ENCODE measurements at places on chromosomes 16 and 17.

DNA sequence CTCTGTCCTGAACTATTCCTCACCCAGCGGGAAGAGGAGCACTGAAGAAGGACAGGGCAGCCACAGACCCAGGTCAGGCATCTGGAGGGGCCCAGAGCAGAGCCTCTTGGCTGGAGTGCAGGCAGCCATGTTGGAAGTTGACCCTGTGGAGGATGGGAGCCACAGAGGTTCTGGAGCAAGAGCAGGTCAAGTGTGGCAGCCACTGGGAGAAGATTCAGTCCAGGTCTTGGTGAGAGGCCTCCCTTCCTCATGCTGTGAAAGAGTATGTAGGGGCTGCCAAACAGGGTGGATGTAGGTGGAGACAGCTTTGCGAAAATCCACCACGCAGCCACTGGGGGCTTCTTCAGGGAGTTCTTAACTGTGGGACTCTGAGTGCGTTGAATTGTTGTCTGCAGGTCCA is 590 bp upstream of the CD79B start:
- no peak for DNase-seq

DNA sequence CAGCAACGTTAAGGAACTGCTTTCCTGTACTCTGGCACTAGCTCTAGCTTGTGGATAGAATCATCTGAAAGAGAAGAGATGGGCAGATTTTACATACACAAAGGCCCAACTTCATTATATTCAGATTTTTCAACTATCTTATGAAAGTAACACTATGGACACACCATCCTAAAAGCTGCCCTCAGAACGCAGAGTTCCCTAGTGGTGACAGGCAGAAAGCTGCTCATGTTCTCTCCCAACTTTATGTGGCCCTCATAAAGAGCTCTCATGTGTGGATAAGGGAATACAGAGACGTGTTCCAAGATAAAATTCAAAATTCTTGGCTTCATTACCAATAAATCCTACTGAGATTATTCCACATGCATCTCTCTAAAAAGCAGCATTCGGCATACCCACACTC is 1.5 kb downstream of the CFAP20 start:
- no peak for DNase-seq

DNA sequence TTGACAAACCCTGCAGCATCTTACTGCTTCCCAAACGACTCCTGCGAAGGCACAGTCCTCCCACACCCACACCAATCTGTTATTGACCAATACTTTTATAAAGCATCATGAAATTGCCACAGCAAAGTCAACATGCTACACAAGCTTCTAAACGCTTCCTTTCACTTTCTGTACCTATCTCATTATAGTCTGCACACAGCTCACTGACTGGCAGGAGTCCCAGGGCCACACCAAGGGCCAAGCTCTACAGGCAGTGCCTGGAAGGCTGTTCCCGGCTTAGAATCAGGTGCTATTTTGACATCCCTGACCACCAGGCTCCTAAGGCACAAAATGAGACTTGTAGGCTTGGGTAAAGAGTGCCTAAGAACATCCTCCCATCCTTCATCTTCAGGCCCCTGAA is 39.5 kb downstream of the USP7 start:
- no peak for DNase-seq

GRCh38 chr16:49800876-49801275 is 55.0 kb downstream of the ZNF423 start:
- no peak for DNase-seq

DNA sequence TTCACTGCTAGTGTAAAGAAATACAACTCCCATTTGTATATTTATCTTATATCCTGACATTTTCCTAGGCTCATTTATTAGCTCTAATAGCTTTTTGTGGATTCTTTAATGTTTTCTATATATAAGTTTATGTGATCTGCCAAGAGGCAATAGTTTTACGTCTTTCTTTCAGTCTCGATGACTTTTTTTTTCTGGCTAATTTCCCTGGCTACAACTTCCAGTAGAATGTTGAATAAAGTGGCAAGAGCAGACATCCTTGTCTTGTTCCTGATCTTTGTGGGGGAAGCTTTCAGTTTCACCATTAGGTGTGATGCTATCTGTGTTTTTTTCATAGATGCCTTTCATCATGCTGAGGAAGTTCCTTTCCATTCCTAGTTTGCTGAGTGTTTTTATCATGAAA is 43.9 kb upstream of the ABCA3 start:
- no peak for DNase-seq

- DNase-seq = no peak
Observed at GRCh38 chr16:51540259-51540658, 389.2 kb upstream of the SALL1 start.

GRCh38 chr16:66845791-66846221 is 1.6 kb downstream of the CA7 start:
- no peak for DNase-seq

DNA sequence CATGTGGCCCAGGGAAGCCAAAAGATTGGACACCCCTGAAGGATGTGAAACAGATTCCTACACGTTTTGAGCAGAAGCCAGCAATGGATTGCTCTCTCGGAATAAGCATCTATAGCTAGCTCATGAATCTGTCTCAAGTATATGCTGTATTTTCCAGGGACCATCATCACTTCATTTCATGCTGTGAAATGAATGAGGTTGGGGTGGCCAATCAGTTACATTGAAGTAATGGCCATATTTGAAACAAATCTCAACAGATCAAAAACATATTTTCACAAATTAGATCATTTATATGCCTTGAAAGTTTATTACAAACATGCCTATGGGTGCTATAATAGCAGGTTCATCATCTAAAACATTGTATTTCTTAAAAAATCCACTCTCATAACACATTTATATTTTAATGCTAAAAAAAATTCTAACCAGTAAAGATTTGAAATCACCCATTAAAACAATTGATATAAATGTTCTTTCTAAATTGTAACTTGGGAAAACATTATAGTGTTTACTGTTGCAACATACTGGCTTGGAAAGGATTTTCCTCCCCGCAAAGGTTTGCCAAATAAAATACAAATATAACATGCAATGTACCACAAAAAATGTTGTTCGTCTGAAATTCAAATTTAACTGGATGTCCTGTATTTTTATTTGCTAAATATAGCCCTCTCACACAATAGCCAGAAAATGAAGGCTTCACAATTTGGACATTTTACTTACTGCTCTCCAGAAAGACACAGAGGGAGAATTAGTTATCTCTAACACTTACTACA is 743.6 kb downstream of the KCNJ2 start:
- no peak for DNase-seq

DNA sequence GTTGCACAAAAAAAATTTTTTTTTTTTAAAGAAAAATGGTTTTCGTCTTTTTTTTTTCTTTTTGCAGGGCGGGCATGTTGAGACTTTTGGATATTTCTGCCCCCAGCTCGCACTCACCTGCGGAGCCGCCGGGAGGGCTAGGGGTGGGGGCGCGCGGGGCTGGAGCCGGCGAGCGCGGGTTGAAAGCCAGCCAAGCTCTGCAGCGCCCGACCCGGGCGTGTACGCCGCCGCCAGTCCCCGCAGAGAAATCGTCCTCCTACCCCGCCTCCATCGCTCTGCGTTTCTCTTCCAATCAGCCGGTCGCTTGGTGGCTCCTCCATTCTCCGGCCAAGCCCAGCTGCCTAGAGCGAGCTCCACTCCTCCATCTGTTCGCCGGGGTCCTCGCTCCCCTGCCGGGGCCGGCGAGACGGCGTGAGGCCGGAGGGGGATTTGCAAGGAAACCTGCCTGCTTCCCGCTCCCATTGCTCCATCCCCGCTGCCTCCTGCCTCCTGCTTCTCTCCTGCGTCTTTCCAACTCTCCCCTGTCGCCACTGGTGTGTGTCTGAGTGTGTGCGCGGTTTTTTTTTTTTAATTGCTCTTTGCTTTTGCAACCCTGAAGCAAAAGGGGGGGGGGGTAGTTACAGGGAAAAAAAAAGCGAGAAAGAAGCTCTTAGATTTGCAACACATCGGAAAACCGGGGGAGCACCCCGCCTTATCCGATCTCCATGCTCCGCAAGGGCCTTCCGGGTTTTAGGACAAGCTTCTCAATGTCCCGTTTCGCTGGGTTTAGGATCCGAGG is 1.8 kb upstream of the UBTF start:
- DNase-seq = peak; percentile 42

DNA sequence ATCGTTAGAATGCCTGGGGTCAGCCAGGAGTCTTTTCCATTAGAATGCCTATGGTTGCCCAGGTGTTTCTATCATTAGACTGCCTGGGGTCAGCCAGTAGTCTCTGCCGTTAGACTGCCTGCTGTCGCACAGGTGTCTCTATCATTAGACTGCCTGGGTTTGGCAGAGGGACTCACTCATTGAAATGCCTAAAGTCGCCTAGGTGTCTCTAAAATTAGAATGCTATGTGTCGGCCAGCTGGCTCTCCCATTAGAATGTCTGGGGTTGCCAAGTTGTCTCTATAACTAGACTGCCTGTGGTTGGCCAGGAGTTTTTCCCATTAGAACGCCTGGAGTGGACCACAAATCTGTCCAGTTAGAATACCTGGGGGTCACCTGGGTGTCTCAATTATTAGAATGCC is 2266.5 kb downstream of the TP53TG3F start:
- no peak for DNase-seq
